ENCODE measurements at places on chromosomes 1 and 21.

- DNase-seq = no peak
Measured at GRCh38 chr1:177305040-177306018, 134.6 kb downstream of the BRINP2 start.

DNA sequence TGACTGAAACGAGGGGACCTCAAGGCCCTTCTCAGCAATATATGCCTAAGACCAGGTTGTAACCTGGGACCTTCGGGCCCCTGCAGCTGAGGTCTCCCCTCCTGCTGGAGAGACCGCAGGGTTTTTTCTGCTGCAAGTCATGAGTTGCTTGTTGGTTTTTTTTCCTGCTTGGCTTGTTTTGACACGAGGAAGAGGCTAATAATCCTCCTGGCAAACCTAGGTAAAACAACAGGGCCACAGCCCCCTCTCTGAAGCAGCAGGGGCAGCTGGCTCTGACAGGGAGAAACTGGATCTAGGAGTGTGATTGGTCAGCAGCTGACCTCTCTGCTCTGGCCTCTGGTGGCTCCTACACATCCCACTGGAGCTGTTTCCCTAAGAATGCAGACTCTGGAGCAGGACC is 69.0 kb downstream of the CD34 start:
- DNase-seq = no peak

DNA sequence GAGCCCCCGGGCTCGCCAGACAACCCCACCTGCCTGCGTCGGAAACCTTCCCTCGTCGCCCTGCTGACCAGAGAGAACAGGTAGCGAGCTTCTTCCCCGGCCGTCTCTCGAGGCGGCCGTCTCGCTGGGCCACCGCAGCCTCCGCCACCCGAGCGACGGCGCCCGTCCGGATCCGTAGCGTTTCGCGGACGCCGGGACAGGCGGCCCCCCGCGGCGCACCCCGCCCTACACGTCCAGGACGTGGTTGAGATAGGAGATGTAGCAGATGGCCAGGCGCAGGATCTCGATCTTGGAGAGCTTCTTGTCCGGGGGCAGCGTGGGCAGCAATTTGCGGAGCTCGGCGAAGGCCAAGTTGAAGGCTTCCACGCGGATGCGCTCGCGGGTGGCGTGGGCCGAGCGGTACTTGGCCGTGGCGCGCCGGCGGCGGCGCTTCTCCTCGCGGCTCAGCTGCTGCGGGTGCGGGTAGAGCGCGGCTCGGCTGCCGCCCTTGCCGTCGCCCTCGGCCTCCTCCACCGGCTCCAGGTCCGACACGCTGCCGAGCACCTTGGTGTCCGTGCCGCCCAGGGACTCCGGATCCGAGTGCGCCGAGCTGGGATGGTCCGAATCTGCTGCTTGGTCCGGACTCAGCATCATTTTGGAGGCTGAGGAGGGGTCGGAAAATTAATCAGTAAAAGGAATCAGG is 3.0 kb downstream of the NHLH2 start:
- no peak for DNase-seq

DNA sequence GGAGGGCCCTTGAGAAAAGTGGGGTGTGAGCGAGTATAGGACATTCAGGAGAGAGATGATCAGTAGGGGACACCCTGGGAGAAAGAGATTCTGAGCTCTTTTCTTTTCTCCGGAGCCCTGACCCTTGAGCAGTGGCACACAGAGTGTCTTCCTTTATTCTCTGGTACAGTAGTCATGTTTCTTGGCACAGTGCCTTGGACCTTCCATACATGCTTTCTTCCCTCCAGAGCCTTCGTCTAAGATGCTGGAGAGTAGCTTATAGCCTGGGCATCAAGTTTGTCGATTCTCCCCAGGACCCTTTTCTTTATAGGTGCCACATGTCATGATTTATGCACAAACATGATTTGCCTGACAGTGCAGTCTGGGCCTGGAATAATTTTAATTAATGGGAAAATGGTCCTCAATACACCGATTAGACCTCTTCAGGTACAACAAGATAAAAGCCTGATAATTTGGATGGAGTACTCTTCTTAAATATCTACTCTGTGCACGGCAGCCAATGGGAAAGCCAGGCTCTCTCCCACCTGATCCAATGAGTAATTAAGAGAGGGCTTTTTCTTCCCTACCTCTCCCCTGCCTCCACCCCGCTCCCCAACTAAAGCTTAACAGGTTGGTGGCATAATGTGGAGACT is at the start of gene TBX19:
Gene TBX19, plus strand, starts transcription at position 582 of the 632 bp plus-strand sequence. CDS start 214 bp downstream, outside the sequence.
- DNase-seq = no peak

DNA sequence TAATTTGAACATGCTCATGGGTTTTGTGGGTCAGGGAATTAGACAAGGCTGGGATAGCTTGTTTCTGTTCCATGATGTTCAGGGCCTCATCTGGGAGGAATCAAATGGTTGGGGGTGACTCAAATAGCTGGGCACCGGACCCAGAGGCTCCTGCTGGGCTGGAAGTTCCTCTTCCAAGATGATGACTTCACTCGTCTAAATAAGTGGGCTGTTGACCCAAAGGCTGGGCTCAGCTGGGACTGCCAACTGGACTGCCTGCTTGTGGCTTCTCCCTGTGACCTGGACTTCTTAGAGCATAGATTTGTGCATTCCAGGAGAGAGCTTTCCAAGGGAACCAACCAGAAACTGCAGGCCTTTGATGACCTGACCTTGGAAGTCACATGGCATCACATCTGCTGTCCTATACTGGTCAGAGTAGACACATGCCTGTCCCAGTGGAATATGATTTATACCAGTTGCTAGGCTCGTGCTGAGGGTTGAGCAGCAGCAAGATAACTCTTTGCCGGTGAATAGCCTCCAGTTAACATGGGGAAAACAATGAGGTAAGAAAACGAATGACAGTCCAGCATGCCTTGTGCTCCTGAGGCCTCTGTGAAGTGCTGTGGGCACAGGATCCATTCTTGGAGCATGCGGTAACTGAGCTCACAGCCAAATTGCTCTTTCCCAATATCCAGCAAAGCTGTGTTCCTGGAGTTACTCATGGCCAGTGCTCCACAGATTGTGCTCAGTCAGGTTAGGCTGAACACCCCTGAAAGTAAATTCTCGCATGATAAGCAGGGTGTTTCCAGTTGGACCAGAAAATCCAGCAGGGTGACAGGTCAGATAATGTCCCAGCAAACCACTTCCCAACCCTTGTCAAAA is 272.9 kb upstream of the TMEM51 start:
- DNase-seq = no peak

DNA sequence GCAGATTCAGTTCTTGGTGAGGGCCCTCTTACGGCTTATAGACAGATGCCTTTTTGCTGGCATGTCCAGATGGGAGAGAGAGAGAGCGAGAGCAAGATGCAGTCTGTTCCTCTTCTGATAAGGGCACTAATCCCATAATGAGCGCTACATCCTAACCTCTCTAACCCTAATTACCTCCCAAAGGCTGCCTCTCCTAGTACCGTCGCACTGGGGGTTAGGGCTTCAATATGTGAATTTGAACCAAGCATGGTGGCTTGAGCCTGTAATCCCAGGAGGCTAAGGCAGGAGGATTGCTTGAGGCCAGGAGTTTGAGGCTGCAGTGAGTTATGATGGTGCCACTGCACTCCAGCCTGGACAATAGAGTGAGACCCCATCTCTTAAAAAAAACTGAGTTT is 10.5 kb upstream of the SDE2 start:
- DNase-seq = no peak

DNA sequence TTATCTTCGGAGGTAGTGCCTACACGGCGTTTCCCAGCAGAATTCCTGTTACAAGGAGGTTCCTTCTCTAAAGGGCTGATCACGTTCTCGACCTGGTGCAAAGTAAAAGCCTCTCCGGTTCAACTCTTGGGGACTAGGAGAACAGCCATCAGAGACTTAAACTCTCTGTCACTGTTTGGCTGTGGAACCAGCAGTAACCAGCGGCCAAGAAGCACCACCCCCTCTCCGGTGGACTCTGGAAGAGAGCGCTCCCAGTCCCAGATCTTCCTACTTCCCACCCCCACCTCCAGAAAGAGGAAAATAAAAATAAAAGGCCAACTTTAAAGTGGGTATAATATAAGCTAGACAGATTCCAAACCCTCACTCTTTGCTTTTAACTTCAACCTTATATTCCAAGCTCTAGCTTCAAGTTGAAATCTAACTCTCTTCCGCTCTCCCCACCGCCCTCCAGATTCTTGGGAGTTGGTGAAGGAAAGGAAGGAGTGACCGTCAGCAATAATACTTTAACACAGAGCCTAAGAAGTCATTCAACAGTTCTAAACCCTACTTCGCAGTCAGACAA is 2.9 kb downstream of the BRINP3 start:
- DNase-seq = no peak

- peak; percentile 91 for DNase-seq
Measured at GRCh38 chr1:234478481-234479309, at the start of gene TARBP1. TARBP1 (minus strand) TSS chr1:234479179; CDS start chr1:234479103, 76 bp downstream.

DNA sequence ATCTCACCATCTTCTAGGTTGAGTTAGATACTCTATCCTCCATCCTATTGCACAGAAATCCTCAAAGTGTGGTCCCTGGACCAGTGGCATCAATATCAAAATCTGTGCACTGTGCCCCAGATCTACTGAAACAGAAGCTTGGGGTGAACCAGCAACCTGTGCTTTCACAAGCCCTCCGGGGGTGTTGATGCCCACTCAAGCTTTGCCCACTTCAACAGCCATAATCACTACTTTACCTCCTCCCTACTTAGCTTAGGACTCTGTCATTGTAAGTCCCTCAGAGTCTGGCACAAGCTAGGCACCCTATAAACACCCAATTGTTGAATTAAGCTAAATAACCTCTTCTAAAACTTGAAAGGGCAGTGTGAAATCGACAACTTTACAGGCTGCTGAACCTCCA is 144.2 kb upstream of the SOD1 start:
- DNase-seq = no peak

DNA sequence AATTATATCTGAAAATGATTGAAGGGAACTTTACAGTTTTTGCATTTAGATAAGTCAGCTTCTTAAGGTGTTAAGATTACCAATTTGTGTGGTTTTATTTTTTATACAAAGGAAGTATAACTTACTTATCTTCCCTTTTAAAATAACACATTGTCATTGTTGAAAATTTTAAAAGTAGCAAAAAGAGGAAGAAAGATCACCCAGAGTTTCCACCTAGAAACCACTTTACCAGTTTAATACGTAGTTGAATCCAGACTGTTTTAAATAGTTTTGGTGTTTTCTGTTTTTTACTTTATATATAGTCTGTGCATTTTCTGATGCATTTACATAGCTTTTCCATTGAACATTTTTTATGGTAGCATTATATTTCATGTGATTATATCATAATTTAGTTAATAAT is 6.1 kb downstream of the CCDC18 start:
- no peak for DNase-seq

Measured in NCI-H2081 (cell line).